NCI-H1694 treated with DMSO at 0.1 percent for 48 hours (cell line): ENCODE measurements at places on chromosomes 4 and X.

DNA sequence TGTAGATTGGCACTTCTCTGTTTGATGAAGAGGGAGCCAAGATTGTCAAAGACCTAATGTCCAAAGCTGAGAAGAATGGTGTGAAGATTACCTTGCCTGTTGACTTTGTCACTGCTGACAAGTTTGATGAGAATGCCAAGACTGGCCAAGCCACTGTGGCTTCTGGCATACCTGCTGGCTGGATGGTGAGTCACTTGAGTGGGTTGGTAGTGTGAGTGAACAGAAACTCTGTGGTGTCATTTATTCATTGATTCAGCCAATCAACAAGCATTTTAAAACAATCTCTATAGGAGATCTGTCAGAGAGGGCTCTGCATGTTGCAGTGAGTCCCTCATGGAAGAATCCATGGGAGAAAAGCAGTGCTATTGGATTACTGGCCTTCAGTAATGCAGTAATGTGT lies 16.3 kb downstream of the TAF9B start:
- DNase-seq, result no peak

- no peak for DNase-seq
Observed at GRCh38 chr4:3364199-3364598, 71.4 kb downstream of the RGS12 start.

GRCh38 chrX:82813671-82814078 lies 694.4 kb upstream of the POU3F4 start:
- no peak for DNase-seq

- DNase-seq, result no peak
Observed at GRCh38 chr4:39699687-39700409, 1.9 kb downstream of the UBE2K start.

GRCh38 chrX:45903781-45904201 lies 641.4 kb downstream of the ZNF674 start:
- DNase-seq, result no peak

GRCh38 chrX:13502590-13502989 lies 66.8 kb upstream of the EGFL6 start:
- DNase-seq, result no peak

DNA sequence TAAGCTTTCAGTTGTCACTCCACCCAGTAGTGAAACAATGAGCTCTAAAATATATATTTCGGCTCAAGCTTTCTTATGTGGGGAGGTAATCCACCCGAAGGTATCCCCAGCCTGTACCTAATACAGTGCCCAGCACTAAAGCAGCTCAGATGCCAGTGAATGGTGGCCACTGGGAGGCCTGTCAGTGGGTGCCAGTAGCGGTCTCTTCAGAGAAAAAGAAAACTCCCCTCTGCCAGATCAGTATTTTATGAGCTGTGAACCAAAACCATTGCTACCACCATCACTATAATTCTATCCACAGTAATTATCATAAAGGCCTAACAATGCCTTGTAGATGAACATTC lies 835 bp upstream of the NFKB1 start:
- no peak for DNase-seq

GRCh38 chr4:82467471-82467870 lies 37.1 kb downstream of the ENOPH1 start:
- DNase-seq, result no peak

- DNase-seq, result no peak
Observed at GRCh38 chrX:15653961-15654360, 10.6 kb downstream of the CLTRN start.

DNA sequence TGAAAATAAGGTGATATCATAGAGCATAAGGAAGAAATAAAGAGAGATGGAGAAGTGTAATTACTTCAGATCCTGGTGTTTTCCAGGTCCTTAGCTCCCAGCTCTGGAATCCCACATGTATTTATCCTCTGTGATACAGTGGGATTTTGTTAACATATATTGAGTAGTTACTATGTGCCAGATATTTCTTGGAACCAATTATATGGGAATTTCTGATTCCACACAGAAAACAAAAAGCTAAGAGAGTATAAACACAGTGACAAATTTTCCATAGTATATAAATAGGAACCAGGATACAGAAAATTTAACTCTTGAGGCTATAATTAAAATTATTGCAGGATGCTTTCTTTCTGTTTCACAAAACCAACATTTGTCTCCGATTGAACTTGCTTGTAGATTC lies 1067.5 kb downstream of the PCDH7 start:
- DNase-seq, result no peak

GRCh38 chr4:16250661-16251365 lies 24.5 kb upstream of the TAPT1 start:
- DNase-seq, result no peak

GRCh38 chr4:45484740-45485139 lies 639.1 kb downstream of the GABRG1 start:
- DNase-seq, result no peak

DNA sequence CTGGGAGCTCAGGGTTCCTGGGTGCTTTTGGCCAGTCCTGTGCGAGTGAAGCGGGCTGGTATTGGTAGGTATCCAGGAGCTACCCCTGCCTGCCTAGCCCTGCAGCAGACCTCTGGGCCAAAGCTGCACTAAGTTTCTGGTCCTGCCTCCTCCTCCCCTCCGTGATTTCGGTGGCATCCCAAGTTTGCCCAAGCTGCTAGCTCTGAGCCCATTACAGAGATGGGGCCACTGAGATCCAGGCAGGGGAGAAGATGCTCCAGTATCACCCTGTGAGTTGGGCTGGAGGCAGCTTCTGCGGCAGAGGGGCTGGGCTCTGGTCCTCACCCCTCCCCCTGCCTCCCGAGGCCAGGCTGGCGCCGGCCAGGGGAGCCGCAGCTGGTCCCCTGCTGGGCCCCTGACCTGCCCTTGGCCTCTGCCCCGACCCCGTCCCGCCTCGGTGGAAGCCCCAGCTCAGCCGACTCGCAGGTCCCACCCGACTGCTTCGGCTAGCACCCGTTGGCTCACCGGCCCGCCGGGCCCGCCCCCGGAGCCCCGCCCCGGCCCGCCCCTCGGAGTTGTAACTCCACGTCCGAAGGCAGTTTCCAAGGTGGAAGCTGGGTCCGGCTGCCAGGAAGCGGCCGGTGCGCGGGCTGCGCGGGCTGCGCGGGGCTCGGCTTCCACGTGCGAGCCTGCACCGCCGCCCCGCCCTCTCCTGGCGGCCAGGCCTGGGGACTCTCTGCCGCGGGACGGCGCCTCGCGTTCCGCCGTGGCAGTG lies at the start of gene DUSP9:
DUSP9 (plus strand) TSS at position 584 of the 754 bp plus-strand sequence. CDS start 751 bp downstream, outside the sequence.
- no peak for DNase-seq

DNA sequence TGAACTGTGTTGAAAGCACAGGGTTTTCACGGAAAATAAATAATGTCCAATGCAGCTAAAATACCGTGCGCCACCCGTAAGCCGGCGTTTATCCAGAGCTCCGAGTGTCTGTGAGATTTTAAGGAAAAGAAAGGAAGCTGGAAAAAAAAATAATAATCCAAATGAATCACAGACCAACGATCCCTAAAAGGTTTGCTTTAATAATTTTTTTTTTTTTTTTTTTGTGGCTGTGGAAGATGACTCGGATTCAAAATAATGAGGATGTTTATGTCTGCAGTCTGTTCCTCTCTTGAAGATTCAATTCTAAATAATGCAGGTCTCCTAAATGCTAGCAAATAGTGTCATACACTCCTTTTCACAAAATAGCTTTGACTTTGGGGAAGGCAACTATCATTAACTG lies 84.6 kb upstream of the PPP2R3B start:
- DNase-seq, result no peak

DNA sequence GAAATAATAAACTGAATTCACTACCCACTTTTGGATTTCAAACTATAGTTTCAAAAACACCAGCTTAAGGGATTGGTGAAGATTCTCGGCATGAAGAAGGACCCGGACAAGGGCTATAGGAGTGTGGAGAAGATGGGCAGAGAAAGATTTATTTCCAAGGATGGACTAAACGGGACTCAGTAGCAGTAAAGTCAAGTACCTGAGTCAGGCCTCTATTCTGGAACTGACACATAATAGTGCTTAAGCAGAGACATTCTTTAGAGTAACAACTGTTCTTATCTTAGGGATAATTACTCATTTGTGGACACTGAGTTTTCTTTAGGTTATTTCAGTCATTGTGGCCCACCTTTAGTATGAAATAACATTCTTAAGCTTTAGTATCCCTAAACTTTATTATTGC lies 134.6 kb downstream of the GATB start:
- no peak for DNase-seq
